NCI-H2081 treated with DMSO at 0.1 percent for 48 hours (cell line): ENCODE measurements at places on chromosomes 16 and 17.

DNA sequence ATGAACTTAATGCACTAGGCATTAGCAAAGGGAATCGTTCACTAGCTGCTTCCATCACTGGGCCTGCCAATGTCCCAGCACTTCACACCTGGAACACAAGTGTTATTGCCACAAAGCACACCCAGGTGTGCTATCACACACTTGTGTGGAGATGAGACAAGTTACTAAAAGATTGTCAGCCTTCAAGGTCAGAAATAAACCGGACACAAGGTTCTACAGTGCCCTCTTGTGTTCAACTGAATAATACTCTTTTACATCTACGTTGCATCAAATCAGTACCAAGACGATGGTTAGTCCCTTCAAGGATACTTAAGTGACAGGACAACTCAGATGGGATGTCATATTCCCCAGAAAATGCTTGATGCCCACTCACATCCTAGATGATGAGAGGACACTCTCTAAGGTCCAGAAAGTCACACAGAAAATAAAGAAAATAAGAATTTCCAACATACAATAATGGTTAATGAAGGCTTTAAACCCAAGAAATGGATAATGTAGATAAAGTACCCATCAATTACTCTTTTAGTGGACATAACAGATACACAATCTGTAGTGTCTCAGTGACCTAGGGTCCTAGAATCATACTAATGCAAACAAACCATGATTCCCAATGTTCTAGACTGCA lies 16.4 kb upstream of the GLG1 start:
- DNase-seq, result no peak

DNA sequence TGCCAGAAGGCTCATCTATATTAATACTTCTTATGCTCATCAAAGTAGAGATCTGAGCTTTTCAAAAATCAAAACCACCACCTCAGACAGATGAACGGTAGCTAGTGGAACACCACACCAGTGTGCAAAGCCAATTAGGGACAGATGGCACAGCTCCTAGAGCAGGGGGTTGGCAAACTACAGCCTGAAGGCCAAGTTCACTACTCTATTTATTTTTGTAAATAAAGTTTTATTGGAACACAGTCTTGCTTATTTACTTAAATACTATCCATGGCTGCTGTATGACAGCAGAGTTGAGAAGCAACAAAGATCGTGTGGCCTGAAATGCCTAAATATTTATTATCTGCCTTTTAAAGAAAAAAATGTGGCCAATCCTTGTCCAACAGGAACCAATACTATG lies 56.8 kb downstream of the AMFR start:
- DNase-seq, result no peak

GRCh38 chr16:51172368-51172767 lies 21.3 kb upstream of the SALL1 start:
- DNase-seq, result no peak

DNA sequence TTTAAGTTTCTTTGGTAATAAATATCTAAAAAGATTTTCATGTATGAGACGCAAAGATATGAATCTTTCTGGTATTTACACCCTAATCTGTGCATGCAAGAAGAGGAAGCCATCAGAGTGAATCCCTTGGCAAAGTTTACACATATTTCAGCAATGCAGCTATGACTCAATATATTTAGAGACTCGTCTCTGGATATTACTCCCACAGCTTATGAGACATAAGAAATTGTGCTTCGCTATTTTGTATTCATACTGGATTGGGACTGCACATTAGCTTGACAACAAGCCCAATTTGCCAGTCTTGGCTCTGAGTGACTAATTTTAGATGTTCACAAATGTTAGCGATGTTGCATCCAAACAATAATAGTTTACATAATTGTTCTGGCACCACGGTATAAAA lies 532.0 kb downstream of the CDH11 start:
- no peak for DNase-seq

DNA sequence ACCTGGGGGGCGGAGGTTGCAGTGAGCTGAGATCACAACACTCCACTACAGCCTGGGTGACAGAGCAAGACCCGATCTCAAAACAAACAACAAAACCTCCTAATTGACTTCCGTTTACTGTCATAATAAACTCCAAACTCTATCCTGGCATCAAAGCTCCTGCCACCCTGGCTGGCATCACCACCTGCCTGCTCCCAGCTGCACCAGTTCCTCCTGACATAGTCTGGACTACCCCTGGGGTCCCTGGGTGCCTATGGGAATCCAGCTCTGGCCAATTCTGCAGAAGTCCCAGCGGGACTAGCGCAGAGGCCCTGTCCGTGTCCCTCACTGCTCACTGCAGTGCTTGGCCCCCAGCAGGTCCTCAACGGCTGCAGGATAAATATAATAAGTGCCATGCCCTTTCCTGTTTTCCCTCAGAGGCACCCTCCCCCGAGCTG lies 723 bp downstream of the NTHL1 start:
- DNase-seq, result no peak

DNA sequence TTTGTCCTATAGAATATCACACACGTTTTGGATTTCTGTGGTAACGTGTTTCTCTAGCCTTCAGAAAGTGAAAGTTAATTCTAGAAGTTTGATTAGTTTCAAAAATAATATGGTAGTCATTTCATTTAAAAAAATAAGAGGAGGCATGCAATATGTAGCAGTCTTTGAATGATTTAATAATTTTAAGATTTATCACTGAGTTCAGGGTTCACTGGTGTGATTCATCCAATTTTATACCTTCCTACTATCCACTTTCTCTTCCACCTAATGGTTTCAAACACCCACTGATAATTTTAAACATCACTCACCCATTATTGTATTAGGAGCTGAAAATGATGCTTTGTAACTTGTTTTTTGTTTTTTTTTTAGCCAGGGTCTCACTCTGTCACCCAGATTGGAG lies 42.3 kb downstream of the CMC2 start:
- DNase-seq, result no peak

- no peak for DNase-seq
Observed at GRCh38 chr17:6421700-6422604, 13.0 kb downstream of the AIPL1 start.

DNA sequence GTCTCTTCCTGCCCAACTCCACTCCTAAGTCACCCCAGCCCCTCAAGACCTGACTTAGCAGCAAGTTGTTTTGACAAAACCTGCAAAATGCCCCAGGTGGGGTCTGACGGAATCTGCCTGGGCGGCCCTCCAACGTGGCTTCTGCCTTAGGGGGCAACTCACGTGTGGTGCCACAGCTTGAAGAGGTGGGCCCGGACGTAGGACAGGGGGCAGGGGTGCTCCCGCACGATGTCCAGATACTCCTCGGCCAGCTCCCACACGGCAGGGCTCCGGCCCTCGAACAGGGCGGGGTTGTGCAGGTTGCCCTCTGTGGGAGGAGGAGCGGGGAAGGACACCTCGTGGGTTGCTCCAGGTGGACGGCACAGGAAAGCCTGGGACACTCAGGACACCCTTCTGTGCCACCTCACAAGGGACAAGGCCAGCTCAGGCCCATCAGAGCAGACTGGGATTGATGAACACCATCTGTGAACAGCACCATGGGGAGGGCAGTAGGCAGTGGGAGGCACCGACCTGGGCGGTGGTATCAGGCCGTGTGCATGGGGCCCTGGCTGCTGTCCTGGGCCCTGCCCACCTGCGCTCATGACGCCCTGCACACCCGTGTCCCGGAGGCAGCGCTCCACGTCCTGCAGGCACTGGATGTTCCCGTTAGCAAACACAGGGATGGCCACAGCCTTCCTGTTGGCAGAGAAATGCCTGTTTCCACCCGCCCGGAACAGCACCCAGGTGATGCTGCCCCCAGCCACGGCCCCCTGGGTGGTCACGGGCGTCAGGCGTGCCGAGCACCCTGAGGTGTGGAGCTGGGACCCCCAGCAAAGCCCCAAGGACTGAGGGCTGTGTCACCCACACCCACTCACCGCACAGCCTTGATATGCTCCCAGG lies 4.3 kb downstream of the DUS1L start:
- no peak for DNase-seq

- DNase-seq, result no peak
Observed at GRCh38 chr16:19566362-19566761, 10.9 kb downstream of the VPS35L start.
